ENCODE measurements at places on chromosomes 11 and 22.
A peak's percentile ranks its signal among the peaks of the same experiment; 100 is the strongest.

- no peak for DNase-seq
Observed at GRCh38 chr11:122788781-122789535, 49.3 kb upstream of the CRTAM start.

- no peak for DNase-seq
Observed at GRCh38 chr11:69500285-69501120, 19.0 kb downstream of the LINC01488 start.

DNA sequence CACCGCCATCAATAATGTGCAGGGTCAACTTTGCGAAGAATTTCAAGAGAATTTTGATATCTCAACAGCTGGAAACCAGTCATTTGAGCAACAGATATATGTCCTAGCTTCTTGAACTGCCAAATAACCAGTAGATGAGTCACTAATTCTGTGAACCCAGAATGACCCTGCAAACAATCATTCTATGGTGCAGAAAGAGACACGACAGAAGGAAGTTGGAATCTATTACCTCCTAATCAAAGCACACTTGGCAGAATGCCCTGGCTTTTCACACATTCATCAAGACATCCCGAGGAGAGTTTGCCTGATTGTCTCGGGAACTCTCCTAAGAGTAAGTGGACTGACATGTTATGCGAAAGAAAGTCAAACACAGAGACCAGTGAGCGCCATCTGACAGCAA is 621.1 kb downstream of the OPCML start:
- DNase-seq, result peak; percentile 41

GRCh38 chr11:64032050-64032449 is 3.7 kb upstream of the FLRT1 start:
- DNase-seq, result no peak

DNA sequence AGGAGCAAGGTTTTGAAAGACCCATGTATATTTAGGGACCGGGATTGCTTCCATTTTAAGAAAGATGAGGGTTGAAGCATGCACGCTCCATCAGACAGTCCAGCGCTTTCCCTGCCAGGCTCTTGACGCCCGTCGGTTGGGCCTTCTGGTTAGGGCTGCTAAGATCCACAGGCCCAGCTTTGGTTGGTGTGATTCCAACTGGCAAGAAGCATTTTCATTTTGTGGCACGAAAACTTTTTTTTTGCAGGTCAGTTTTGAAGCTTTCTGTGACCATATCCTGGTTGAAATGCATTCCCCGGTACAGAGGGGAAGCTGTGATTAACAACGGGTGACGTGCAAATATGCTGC is 34.3 kb upstream of the MPPED1 start:
- no peak for DNase-seq

GRCh38 chr11:122226810-122227379 is 110.9 kb upstream of the BLID start:
- no peak for DNase-seq

GRCh38 chr11:4048340-4048739 is 46.3 kb upstream of the RRM1 start:
- DNase-seq, result no peak

- no peak for DNase-seq
Observed at GRCh38 chr22:42388130-42388797, 43.9 kb downstream of the NFAM1 start.

GRCh38 chr11:43904742-43905535 is 24.3 kb downstream of the ALKBH3 start:
- no peak for DNase-seq

DNA sequence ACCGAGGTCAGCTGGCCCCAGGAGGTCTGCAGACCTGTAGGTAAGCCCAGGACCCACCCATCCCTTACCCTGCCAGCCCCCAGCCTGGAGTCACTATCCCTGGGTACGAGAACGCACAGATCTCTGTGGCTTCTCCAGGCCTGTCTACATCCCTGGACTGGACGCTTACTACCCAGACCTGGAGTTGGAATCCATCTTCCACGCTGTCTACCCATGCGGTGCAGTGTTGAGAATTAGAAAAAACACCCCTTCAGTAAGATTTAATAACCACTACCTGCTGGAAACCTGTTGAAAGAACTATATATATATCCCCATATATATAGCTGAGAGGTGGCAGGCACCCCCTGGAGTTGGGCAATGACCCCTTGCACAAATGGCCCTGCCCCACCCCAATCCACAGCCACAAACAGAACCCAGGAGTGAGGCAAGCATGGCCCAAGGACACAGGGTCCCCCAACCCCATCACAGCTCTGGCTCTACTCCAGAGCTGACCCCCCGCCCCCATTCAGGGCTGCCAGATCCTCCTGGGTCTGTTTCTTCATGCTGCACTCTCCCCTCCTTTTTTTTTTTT is 17.7 kb upstream of the RGL4 start:
- DNase-seq, result no peak

DNA sequence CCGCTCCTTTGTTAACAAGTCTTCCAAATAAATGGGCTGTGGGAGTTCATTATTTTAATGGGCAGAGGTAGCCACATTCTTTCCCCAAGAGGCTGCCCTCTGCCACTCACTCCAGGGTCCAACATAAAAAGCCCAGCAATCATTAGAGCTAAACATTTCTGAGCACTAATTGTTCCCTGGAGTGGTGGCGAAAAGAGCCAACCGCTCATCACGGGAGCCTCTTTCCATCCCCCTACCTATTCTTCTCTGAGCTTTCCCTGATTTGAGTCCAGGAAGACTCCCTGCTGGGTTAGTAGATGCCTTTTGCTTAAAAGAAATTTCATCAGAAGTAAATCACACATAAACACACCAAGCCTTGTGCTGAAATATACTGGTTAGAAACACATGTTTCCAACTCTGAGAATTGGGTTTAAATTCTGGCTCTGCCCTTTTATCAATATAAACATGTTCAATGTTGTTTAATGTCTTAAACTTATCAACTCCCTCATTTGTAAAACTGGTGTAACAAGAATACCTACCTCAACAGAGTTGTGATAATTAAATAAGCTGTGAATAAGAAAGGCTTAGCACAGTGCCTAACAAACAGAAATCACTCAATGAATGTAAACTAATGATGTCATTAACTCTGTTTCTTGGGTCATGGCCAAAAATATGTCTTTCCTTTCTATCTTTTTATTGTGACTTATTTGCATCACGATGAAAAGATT is at the start of gene OR5A2:
TSS of gene OR5A2 (minus strand) at position 53 of the 707 bp plus-strand sequence. CDS start 3,460 bp downstream, outside the sequence.
- DNase-seq, result no peak

DNA sequence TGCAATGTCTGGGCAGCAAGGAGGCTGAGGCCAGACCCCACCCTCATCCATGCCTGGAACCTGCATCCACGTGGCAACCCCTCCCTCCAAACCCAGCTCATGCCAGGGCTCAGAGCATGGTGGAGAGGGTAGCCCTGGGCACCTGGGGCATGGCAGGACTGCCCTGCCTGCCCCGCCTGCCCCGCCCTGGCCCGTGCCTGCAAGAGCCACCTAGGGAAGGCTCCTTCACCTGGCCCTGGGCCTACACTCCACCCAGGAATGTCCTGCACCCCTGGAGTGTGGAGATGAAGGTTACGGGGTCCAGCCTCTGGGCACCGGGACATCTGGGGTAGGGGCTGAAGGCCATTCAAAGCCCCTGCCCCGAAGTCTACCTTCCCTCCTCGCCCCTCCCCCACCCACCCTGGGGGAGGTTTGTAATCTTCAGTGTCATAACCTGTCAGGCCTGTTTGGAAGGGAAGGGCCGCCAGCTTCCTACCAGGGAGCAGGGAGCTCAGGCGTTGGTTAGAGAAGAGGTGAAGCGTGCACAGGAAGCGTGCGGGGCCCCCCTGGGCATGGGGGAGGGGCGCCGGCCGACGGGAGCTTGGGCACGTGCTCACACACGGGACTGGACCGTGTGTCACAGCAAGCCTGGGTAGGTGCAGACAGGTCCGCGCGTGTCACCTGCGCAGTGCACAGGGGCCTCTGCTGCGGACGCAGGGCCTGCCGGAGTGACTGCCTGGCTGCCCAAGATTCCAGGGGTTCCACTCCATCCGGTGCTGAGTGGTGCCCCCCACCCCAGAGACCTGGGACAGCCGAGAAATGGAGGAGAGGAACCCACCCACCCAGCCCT is 30.7 kb upstream of the TH start:
- peak; percentile 70 for DNase-seq

DNA sequence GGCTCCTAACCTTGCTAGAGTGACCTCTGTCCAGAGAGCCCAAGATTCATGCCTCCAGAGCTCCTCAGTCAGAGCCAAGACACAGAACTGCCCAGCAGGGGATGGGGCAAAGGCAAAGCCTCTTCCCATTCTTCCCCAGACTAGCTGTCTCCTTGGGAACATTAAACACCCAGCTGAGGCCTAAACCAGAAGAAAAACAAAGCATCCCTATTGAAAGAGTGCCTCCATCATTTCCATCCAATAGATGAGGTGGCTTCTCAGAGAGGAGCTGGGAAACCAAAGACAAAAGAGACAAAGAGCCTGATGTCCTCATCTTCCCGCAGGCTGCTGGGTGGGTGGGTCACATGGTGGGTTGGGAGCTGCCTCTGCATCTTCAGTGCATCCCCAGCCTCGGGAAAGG is 37.4 kb downstream of the COMMD9 start:
- no peak for DNase-seq
